HTR-8/SVneo (cell line): ENCODE measurements at places on chromosomes 16 and 17.

DNA sequence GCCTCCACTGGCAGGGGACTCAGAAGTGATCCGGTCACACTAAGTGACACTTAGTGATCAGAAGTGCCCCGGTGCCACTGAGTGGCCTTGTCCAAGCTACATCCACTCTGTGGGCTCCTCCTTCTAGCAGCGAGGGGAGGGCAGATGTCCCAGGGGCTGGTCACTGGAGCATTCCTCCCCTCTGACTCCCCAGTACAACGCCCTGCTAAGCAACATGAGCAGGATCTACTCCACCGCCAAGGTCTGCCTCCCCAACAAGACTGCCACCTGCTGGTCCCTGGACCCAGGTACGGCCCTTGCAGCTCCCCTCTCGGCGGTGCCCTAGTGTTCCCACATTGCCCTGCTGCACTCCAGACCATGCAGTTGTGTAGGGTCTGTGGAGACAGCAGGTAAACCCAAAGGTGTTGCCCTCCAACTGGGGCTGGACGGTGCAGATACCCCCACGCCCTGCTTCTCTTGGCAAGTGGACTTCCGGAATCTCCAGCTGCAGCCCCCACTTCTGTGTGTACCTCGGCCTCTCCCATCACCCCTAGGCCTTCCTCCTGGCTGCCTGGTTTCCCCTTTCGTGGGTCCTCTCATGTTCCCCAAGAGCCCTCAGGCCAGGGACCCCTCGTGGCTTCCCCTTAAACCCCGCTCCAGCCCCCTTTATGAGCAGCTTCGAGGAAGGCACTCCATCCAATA, 2.1 kb downstream of the ACE start:
- DNase-seq, result peak; percentile 100

DNA sequence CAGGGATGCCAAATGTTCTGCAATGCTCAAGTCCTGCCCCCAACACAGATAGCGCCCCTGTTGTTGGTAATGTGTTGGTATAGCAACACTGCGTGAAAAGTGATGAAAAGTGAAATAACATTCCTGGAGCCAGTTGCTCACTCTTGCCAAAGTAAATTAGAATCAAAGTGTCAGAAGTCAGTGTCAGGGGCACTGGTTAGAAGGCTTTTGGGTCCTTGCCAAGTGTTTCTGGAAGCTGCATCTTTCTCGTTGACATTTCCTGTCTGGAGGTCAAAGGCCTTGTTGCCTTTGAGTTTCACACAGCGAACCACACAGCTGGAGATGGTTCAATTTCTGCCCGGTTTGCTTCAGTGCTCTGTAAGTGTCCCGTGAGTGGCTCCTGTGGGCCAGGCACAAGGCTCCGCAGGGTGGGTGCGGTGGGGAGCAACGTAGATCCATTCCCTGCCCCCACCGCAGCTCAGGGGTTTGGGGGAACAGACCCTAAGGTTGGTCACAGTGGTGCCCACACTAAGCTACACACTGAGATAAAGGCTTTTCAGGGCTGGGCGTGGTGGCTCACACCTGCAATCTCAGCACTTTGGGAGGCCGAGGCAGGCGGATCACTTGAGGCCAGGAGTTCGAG, 3.6 kb upstream of the SLC16A5 start:
- no peak for DNase-seq

DNA sequence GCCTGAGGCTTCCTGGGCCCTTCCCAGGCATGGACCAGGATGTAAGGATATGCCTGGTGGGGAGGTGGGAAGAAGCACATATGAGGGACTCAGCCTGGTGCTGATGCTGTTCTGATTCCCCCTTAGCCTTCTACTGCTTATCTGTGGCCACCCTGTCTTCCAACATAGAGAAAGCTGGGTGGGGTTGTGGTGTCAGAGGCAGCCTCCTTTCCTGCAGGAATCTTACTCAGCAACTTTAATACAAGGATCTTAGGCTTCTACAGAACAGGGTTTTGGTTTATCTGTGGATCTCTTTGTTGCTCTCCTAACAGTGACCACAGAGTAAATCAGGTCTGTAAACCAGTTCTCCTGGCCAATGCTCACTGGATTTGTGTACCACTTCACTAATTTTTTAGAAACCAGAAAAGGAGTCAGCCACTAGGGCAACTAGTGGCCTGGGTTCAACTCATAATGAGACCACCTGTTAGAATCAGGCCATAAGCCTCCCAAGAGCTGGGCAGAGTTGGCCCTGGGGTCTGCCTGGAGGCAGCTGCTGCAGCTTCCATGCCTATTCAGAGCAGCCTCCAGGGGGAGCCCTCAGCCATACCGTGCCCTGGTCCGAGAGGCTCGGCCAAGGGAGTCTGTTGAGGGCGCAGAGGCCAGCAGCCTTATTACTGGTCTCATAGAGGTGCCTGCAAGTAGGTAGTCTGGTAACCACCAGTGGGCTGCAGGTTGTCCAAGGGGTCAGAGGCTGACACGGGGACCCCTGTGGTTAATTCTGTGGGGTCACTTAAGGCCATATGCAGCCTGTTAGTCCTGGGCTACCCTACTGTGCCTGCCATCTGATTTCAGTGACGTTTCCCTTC, 7.1 kb downstream of the HAS3 start:
- peak; percentile 71 for DNase-seq

GRCh38 chr17:36196131-36196486, 449 bp downstream of the CCL3L1 start:
- no peak for DNase-seq

DNA sequence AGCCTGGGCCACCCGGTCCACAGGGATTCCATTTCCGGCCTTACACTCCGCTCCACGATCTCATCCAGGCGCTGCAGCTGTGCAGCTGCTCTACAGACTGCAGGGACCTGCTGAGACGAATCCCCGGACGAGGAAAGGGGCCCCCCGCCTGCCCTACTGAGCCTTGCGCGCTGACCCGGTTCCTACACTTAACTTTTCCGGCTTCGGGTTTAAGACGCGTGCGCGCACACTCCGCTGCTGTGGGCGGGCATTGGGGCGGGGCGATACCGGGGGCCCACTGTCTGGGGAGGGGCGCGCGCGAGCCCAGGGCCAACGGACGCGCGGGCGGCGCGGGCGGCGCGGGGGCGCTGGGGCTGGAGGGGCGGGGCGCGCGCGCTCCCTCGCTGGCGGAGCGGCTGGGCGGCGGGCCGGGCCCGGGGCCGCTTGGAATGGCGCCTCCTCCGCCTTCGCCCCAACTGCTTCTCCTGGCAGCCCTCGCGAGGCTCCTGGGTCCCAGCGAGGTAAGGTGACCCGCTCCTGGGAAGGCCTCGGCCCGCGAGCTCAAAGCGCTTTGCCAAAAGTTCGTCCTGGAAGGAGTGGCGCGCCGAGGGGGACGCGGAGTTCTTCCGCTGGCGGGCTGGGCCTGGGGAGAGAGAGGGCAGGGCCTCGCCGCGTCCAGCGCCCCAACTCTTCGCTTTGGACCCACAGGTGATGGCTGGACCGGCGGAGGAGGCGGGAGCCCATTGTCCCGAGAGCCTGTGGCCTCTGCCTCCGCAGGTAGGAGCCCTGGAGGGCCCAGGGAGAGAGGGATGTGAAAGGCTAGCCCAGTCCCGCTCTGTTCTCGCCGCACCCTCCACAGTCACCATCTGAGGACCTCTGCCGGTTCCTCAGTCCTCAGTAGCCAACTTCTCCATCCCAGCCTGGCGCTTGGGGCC, at the start of gene TP53I13:
Gene TP53I13, plus strand, starts transcription at position 371 of the 914 bp plus-strand sequence. Its CDS starts 58 bp downstream, at position 429.
- peak; percentile 93 for DNase-seq

DNA sequence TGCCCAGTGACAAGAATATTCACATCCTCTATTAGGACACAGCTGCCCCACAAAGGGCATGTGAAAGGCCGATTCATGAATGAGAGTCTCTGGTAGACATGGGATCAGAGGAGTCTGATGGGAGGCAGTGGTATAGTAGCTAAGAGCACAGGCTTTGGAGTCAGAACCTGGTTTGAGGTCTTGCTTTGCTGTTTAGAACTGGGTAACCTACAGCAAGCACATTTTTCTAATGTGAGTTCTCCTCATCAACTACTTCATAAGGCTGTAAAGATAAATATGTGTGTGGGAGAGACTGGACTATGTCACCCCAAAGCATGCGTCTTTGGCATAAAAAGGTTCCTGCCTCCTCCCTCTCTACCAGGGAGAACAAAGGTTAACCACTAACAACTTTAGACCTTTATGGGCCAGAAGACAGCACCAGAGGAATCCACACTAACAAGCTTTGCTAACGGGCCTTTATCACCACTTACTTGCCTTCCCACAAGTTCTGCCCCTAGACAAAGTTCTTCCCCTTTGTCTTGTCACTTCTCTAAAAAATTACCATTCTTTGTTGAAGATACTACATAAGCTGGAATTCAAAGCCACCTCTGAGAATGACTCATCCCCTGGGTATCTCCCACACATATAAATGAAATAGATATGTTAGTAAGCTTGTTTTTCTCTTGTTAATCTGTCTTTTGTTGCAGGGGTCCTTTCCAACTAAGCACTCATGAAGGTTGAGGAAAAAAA, 21.1 kb downstream of the CDR2 start:
- DNase-seq, result peak; percentile 30
